ENCODE measurements at places on chromosomes 4 and X. TPM values are rescaled to one million over a fixed set of nuclear protein-coding genes. Genes with fewer than 3 reads are reported as not detected.

- no peak for DNase-seq
These were observed 192.5 kb upstream of the CLNK start for GRCh38 chr4:10877076-10877475.

DNA sequence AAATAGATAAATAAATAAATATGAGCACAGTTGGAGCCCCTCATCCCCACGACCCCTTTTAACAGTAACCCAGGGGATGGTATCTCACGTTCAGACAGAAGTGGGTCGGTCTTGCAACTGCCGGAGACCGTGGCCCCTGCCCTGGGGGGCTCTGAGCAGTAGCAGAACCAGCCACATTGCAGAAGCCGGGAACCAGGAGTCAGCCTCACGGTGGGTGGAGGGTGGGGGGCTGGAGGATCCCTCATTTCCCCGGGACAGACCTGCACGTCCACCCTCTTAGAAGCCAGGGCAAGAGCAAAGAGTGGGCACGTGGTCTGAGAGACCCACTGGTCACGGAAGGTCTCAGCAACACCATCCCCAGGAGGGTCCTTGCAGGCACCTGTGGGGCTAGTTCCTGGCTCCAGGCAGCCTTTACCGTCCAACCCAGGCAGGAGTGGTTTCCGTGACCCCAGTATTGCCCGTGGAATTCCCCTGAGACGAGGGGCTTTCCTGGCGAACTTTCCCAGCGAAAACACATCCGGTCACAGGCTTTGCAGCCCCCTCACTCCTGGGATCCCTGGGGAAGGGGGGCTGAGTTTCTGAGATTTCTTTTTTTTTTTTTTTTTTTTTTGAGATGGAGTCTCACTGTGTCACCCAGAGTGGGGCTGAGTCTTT, 8.8 kb upstream of the IL3RA start:
- DNase-seq = no peak

TGIF2LX gene
- total RNA-seq = not detected

NAT8L gene
- 2.7 TPM for total RNA-seq

GAGE12H gene
- total RNA-seq = not detected

ARR3 gene
- total RNA-seq = not detected

- no peak for DNase-seq
These were observed 124.3 kb upstream of the UGT8 start for GRCh38 chr4:114474188-114474800.

- no peak for DNase-seq
These were observed 121.1 kb upstream of the PPARGC1A start for GRCh38 chr4:24010994-24011393.

AMELX gene
- not detected for total RNA-seq

GRCh38 chr4:1027915-1028238, 16.5 kb downstream of the FGFRL1 start:
- DNase-seq = no peak

GRCh38 chr4:137510557-137511265, 21.6 kb downstream of the PCDH18 start:
- DNase-seq = no peak

- DNase-seq = no peak
These were observed 137.0 kb downstream of the AMMECR1 start for GRCh38 chrX:110180928-110181310.
